Adrenal gland (tissue), 19 donors: ENCODE measurements at places on chromosomes 13 and 19. TPM values are rescaled to one million over a fixed set of nuclear protein-coding genes. Genes with fewer than 3 reads are reported as not detected.

Gene MATK
- polyA plus RNA-seq: 0.26 TPM

Gene ZNF304
- 4.0 TPM for polyA plus RNA-seq

Gene PRKD2
- polyA plus RNA-seq: 53.7 TPM

Gene GAS6
- 7.1 TPM for polyA plus RNA-seq

Gene PLPPR3
- 0.10 TPM for polyA plus RNA-seq
